ENCODE measurements at places on chromosomes 6 and 20.

DNA sequence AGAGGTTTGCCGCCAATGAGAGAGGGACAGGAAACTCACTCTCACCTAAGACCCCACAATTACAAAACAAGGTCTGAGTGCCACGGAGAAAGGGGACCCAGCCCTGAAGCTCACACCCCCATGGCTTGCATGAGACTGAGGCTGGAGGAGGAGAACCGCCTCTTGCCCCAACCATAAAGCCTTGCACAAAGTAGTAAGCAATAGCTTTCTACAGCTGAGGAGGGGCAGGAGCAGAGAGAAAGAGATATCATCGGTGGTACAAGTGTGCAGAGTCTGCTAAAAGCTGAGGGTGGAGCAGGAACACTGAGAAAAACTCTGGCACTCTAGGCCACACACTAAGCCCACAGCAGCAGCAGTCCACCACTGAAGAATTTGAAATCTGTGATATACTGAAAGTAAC, 37.7 kb downstream of the OSTM1 start:
- no peak for DNase-seq

DNA sequence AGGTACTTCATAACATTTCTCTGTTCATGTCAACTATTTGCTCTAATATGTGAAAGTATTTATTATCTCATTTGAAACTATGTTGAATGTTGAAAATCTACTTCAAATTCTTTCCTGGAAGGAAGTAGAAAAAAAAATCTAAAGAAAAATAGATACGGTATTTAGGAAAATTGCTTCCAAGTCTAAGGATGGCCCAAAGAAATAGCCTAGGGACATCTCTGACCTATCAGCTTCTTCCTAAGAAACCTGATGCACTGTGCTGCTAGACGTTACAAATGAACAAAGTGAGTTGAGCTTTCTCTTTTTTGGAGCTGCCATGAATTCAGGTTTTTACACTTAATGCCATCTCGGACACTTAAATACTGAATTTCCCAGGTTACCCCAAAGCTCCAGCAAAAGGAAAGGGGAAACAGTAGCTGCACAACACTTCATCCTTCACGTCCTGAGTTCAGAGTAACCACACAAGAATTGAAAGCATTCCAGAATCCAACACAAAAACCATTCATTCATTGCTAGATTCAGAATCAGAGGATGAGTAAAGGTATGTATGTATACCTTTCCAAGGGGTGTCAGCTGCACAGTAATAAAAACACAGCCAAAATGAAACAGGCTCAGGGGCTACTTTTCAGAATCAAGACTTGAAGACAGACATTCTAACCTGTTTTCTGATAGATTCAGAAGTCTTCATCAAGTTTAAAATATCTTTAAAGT, 7.9 kb downstream of the RMND1 start:
- DNase-seq = no peak

DNA sequence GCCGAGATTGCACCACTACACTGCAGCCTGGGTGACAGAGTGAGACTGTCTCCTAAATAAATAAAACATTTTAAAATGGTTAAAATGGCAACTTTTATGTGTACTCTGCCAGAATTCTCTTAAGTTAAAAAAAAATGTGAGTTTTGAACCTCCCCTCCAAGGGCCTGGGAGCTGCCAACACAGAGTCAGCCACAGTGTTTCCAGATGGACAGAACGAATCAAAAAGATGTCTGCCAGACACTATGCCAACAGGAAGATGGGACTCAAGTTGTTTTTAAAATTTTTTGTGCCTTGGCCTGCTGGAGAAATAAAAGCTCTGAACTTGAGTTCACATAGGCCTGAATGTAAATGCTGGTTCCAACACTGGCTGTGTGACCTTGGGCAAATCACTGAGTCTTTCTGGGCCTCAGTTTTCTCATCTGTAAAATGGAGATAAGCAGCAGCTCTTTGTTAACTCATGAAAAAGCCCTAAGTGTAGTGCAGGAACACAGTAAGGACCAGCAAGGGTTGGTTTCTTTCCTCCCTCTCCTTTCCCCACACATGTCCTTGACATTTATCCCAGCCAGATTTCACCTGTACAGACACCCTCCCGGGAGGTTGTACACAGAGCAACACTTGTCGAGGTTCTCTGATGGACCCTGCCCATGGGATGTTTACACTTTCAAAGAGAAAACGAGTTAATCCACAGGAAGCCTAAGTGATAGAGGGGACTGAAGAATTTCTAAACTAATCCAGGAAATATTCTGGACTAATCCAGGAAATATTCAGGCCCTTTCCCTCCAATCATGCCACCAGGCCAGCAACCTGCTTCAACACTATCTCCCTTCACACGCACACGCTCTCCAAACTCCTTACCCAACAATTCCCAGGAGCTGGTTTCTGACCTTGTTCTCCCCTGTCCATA, 35.0 kb downstream of the MRPL14 start:
- no peak for DNase-seq

DNA sequence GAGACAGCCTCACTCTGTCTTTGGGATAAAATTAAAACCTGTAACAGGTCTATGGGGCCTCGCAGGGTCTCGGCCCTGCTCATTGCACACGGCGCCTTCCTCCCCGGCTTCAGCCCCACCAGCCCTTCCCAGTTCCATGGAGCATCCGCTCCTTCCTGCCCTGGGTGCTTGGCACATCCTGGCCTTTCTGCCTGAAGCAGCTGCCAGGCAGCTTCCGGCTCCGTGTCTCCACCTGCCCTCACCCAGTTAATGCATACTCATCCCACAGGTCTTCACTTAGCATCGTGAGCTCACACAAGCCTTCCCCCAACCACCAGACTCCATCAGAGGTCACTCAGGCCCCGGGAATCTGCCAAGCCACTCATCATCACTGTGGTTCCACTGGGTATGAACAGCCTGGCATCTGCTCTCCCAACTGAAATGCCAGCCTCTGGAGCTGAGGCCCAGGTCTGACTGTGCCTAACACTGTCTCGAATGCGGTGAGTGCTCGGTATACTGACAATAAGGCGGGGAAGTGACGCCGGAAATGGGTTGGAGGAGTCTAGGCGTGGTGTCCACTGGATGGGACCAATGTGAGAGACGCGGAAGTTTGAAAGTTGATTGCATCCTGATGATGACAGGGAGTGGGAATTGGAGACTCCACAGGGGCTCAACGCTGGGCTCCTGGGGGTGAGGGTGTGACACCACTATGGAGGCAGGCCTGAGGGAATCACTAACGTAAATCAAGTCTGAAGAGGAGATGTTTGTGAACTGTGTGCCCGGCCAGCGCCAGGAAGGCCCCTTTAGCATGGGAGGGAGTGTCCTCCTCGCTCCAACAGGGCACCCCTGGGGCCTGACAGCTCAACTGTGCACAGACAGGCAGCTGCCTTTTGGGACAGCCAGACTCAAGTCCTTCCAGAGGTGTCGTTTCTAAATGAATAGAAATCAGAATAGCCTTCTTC, 245.8 kb downstream of the TTLL2 start:
- DNase-seq = no peak

DNA sequence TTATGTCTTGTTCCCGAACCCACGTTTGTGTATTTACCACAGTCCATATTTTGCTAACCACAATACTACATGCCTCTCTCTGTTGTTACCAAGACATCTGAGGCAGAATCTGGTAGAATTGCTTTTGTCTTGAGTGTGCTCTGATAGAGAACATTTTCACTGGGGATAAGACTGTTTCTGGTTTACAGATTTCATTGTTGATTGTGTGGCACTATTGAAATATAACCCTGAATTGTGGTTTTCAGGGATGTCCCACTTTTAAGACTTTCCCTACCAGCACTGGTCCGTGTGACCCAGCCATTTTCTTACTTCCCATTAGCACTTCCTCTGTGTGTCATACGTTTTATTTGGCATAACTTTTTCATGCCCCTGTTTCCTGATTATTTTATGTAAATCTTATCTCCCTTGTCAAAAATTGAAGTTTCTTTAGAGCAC, 12.2 kb downstream of the NCOA7 start:
- no peak for DNase-seq
